ENCODE measurements at places on chromosomes 2 and 18.

DNA sequence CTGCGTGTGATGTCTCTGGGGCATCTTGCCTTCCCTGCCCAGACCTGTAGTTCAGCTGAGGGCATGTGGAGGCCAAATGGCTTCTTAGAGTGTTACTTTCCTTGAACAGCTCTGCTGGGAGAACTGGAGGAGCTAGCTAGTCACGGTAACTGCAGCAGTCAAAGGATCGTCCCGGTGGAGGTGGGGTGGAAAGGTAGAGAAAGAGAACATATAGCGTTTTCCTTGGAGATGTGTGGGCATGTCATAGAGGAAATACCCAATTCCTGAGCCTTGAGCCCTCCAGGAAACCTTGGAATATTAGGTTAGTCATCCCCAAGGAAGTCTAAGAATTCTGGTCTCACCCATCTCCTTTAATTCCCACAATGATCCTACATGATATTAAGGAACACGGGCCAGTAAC, 33.5 kb upstream of the IL37 start:
- DNase-seq: no peak

- DNase-seq: no peak
These were observed 256.2 kb downstream of the EN1 start for GRCh38 chr2:118591223-118591622.

- DNase-seq: no peak
These were observed 150.0 kb upstream of the AGAP1 start for GRCh38 chr2:235343869-235344268.

- no peak for DNase-seq
These were observed 174.0 kb upstream of the SLC14A2 start for GRCh38 chr18:45441110-45441847.

All from NCI-H345 (cell line).